ENCODE measurements at places on chromosomes 5 and 9.

- no peak for DNase-seq
Measured at GRCh38 chr9:107969141-107969540, 479.6 kb upstream of the KLF4 start.

GRCh38 chr9:81631218-81631745 is 58.1 kb downstream of the TLE1 start:
- DNase-seq: no peak

DNA sequence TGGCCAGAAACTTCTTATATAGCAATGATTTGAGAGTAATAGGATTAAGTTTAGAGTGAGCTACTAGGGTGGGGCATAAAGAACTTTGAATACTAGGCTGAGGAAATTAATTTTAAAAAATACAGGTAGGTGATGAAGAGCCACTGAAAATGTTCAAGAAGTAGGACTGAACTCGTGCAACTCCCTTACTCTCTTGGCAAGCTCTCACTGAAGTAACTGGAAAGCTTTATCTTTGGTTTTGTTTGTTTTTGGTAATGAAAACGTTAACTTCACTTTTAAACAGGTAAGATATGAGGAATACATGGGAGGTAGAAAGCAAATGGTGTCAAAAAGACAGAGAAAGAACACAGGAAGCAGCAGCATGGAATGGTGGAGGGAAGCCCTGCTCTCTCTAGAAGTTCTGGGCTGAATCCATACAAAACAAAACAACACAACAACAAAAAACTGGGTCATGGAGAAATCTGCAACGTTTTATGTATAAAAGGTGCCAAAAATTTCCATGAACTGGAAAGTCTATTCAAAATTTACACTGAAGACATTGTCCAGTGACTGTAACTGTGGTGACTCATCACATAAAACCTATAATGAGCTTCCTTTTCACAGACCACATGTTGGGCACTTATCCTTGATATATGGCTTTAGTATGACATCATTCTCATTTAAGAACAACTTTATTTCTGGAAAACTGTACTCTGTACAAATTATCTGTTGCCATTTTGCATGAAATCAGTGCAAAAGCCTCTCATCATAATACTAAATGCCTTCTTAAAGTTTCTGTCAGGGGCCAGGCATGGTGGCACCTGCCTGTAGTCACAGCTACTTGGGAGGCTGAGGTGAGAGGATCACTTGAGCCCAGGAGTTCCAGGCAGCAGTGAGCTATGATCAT is 91.2 kb upstream of the CHD1 start:
- no peak for DNase-seq

DNA sequence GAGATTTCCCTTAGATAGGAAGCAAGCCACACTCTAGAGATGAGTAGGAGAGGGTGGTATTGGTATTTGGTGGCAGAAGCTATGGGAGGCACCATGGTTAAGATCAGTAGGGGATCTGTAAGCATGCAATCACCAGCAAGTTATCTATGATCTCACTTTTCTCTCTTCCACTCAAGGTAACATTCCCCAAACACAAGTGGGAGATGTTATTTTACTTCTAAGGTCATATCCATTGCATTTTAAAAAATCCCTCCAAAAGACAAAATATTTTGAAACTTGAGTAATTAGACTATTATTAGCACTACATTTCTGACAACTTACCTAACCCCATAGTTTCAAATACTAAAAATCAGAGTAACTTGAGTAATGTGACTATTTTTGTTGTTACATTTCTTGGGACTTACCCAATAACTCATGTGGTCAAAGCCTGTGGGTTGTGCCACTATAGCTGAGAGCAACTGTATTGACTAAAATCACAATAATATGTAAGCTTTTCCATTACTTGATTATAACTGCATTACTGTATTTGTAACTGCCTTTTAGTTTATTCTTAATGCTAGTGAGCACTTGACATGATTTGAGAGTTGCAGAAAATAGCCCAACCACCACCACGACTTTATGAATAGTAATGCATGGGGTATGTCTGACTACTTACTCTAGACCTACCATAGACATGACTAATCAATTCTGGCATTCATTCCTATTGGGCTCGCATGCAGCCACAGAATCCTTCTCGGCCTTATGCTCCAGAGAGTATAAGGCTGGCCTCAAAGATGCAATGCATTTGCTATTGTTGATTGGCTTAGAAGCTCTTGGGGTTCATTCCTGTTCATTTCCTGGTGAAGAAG is 264.7 kb downstream of the TRIM32 start:
- no peak for DNase-seq

GRCh38 chr5:108124596-108124995 is 257.3 kb downstream of the FBXL17 start:
- no peak for DNase-seq

GRCh38 chr9:120386390-120387131 is 193.4 kb downstream of the CDK5RAP2 start:
- DNase-seq: no peak

DNA sequence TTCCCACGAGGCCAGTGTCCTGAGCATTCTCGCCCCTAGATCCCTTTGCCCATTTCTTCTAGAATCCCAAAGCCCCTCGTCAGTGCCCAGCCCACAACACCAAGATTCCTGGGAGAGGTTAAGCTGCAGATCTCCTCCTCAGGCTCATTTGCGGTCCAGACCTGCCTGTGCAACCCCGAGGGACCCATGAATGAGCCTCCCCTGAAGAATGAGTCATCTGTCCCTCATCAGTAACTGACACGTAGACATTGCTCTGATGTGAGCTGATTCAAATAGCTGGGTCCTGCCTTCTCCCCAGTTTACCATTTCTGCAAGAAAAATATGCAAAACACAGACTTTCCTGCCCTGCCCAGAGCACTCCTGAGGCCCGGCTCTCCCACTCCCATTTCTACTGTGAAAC is 92.8 kb downstream of the ADCY2 start:
- DNase-seq: no peak

- DNase-seq: no peak
Measured at GRCh38 chr5:151758141-151758429, 346 bp downstream of the ATOX1 start.

- DNase-seq: no peak
Measured at GRCh38 chr5:12330381-12330780, 426.1 kb upstream of the CTNND2 start.

- DNase-seq: no peak
Measured at GRCh38 chr9:134701581-134702259, 60.1 kb downstream of the COL5A1 start.

GRCh38 chr5:67978171-67978570 is 237.4 kb upstream of the PIK3R1 start:
- no peak for DNase-seq

DNA sequence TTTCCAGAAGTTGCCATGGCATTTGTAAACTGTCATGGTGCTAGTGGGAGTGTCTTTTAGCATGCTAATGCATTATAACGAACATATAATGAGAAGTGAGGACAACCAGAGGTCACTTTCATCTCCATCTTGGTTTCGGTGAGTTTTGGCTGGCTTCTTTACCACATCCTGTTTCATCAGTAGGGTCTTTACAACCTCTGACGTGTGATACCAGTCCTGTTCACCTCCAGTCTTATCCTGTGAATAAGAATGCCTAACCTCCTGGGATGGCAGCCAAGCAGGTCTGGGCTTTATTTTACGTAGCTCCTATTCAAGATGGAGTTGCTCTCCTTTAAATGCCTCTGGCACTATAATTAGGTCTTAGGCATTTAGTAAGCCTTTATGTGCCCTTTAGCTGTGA is 20.4 kb upstream of the RFK start:
- no peak for DNase-seq

DNA sequence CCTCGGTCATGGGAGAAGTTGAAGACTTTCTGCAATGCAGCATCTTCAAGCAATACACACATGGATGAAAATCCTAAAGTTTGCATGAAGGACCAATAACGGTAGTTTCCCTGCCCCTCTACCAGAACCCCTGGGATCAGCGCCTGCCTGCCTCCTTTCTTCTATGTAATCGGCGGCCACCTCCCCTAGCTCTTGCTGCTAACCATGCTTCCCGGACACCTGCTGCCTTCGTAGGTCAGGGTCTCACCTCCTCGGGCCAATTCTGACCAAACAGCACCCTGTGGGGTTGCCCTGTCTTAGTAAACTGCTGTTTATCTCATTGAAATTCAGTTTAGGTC is 388 bp upstream of the MED10 start:
- no peak for DNase-seq

GRCh38 chr9:31045810-31046209 is 1338.6 kb upstream of the ACO1 start:
- no peak for DNase-seq

DNA sequence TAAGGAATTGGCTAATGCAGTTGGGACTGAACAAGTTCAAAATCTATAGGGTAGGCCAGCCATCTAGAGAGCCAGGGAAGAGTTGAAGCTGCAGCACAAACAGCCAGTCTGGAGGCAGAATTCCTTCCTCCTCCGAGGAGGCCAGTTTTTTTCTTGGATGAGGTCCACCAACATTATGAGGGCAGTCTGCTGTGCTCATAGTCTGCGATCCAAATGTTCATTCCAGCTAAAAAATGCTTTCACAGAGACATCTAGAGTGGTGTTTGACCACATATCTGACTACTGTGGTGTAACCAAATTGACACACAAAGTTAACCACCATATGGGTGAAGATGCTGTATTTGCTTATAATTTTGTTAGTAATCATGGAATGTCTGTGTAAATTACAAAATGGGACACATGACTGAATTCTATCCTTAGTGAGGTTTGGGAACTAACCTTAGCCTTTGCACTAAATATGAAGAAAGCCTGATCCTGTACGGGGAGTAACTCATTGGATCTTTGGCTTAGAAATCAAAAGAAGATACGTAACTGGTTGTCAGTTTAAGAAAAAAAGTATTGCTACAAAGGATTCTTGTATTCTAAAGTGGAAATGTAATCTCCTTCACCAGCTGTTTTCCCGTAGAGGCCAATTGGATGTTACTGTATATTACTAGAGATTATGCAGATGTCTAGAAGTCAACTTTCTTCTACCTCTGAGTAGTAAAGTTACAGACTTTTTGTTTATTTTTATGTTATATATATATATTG is 70.6 kb downstream of the SPIN1 start:
- DNase-seq: no peak

DNA sequence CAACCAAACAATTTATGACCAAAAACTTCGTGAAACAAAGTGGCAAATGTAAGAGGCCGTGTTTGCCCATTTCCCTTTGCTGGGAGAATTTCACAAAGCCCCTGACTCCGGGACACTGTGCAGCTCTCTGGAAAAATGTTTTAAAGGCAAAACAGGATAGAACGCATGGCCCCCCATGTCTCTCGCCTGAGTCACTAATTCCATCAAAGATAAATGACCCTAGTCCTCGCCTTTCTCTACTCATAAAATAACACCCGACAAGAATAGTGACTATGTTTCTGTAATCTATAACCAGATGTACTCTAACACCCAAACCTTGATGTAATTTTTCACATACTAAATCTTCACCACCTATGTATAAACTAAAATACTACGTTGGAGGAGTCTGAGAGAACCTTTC is 55.7 kb upstream of the SAP30L start:
- no peak for DNase-seq

DNA sequence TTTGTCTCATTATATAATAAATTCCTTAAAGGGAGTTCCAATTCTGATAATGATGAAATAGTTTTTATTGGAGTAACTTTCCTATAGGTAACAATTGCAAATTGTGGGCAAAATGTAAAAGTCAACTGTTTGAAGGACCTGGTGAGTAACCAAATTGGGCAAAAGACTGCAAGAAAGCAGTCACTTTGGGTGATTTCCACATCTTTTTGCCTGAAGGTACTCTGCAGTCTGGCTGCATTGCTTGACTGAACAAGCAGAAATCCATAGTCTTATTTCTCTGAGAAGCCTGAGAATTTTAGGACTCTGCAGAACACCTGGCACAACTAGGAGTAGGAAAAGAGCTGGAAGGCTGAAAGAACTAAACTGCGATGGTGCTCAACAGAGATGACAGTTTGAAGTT is 114.9 kb downstream of the HOMER1 start:
- DNase-seq: no peak

GRCh38 chr5:77402796-77403195 is 89.3 kb downstream of the WDR41 start:
- DNase-seq: no peak

DNA sequence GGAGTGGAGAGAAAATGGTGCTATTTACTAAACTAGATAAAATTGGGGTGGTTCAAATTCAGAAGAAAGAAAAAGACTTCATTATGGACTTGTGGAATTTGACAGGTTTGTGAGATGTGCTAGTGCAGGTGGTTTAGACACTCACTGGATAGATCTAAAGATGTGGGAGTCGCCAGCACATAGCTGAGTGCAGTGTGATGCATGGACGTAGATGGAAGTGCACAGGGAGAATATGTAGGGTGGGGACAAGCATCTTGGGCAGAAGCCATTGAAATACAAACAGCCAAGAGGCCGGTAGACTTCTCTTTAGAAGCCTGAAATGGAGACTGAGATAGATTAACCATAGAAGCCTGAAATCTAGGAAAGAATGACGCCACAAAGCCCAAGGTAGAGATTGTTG is 10.7 kb downstream of the HAPLN1 start:
- DNase-seq: no peak

- DNase-seq: no peak
Measured at GRCh38 chr9:9924376-9924775, 688.4 kb downstream of the PTPRD start.

Measured in T-helper 22 cell (primary cell).